ENCODE measurements at places on chromosomes 3 and 15.

DNA sequence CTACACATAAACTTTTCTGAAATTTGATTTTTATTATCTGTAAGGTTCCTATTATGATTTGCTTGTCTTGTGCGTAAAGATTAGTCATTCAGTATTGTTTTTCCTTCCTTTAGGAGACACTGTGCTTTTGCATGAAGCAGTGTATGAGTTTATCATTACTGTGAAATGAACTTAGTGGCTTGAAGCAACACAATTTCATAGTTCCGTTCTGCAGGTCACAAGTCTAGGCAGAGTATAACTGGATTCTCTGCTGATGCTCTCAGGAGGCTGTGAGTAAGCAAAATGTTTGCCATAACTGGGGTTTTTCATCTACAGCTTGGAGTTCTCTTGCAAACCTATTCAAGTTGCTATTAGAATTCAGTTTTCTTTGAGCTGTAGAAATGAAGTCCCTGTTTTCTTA lies 1136.1 kb downstream of the OTOL1 start:
- DNase-seq: no peak

- no peak for DNase-seq
Observed at GRCh38 chr3:125433091-125433534, 58.0 kb upstream of the ZNF148 start.

GRCh38 chr3:23573827-23574226 lies 231.9 kb upstream of the UBE2E1 start:
- no peak for DNase-seq

- DNase-seq: no peak
Observed at GRCh38 chr15:98611808-98612207, 36.5 kb upstream of the IGF1R start.

DNA sequence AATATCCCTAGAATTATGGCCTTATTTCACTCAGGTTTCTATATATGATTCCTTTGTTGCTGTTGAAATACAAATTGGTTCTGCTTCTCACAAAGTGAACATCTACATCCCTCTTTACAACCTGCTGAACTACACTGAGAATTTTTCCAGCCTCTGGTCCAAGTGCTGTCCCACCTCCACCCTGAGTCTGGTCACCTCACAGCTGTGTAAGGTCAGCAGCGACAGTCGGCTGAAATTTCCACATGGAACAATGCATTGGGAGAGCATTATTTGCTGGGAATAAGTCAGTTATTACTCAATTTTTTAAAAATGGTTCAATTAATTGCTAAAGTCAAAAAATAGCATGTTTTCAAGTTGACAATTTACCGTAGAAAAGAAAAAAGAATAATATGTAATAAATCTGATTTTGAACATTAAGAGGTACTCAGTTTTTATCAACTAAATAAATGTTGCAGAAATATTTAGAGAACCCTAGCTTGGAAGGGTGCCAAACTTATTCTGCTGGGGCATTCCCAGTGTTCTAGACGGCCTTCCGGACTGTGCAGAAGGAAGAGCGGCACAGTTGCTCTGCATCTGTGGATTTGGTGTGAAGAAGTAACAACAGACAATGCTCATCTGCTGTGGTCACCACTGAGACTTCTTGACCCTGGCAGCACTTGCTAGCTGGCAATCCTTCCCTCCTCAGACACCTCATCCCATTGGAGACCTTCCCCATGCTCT lies 1.8 kb downstream of the HCLS1 start:
- DNase-seq: no peak

DNA sequence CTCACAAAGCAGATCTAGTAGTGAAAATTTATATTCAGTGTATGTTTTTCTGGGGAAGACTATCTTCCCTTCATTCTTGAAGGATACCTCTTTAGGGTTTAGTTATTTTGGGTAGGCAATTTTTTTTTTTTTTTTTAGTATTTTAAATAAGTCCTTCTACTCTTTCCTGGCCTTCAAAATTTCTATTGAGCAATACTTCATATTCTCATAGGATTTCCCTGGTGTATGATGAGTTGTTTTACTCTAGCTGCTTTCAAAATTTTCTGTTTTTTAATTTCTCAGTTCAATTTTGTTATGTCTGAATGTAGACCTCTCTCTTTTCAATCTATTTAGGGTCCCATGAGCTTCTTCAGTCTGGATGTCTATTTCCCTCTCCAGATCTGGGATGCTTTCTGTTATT lies 74.3 kb upstream of the PLSCR4 start:
- no peak for DNase-seq

DNA sequence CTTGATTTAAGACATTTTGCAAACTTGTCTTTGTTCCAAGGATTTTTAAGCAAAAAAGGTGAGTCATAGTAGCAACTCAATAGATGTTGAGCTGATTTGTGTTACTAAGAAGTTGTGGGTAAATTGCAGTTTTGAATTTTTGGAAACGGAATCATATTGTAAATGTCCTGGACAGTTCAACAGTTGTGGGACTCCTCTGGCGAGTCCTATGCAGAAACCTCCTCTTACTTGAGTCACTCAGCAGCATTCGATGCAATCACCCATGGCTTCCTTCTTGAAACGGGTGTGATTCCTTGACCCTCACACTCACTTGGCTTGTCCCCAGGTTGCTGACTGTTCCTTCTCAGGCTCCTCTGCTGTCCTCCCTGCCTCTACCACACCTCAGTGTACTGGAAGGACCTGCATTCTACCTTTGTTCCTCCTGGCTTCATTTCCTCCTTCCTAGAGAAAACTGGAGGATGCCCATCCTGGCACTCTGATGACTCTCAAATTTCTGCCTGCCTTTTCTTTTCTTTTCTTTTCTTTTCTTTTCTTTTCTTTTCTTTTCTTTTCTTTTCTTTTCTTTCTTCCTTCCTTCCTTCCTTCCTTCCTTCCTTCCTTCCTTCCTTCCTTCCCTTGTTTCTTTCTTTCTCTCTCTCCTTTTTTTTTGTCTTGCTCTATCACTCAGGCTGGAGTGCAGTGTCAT lies 52.8 kb upstream of the DGKG start:
- no peak for DNase-seq

GRCh38 chr3:10173926-10174435 lies 9.3 kb downstream of the IRAK2 start:
- no peak for DNase-seq

DNA sequence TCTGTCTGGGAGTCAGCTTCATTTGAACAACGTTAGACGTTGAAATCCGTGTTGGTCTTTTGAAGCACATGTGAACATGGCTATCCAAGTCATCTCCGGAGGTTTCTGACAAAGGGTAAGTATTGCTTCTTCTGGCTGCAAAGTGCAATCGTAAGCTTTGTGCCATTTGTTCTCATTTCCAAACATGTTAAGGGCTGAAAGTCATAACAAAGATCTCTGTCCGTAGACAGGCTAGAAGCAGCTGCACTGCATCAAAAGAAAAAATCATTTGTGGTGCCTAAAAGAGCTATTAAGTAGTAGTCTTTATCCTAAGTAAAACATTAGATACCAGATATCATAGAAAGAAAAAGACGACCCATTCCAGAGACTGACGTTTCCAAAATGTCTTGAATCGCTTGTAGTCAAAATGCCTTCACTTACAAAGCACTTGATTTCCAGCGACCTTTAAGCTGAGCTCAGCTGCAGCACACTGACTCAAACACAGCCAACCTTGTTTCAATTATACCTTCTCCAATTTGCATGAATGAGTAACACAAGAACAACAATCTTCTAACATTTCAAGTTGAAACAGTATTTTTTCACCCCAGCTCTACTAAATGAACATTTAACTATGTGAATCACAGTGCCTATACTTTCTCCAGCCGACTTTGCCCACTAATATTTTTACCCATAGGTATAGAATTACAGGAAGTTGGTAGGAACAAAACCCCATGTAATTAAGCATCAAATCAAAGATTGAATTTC lies 76.6 kb downstream of the NEDD4 start:
- no peak for DNase-seq

- DNase-seq: no peak
Observed at GRCh38 chr3:197317250-197317963, 19.0 kb upstream of the DLG1 start.

DNA sequence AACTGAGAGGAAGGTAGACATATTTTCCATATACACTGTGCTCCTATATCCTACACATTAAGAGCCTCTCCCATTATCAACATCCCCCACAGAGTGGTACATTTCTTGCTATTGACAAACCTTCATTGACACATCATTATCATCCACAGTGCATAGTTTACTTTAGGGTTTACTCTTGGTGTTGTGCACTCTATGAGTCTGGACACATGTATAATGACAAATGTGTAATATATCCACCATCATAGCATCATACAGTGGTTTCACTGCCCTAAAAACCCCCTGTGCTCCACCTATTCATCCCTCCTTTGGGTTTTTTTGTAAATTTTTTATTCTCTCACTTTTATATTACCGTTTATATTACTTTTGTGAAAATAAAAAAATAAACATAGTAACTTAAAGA lies 22.2 kb upstream of the CLDN18 start:
- no peak for DNase-seq

DNA sequence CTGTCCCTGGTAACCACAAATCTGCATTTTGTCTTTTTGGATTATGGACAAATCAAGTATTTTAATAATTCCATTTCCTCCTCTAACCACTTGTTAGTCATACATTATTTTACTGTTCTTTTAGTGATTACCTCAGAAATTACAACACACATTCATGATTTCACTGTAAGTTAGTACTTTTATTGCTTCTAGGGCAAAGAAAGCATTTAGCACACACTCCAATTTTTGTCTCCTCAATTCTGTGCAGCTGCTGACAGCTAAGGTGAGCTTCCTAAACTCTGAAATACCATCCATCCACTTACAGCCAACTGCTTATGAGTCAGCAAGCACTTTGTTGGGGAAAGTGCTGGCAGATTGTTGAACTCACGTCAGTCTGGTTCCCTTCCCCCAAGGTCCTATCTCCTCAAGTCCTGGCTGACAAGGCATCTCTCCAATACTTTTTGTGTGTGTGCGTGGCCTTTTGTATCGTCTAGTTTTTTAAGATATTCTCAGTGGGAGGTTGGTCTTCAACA lies 49.4 kb upstream of the TNFAIP8L3 start:
- DNase-seq: no peak

DNA sequence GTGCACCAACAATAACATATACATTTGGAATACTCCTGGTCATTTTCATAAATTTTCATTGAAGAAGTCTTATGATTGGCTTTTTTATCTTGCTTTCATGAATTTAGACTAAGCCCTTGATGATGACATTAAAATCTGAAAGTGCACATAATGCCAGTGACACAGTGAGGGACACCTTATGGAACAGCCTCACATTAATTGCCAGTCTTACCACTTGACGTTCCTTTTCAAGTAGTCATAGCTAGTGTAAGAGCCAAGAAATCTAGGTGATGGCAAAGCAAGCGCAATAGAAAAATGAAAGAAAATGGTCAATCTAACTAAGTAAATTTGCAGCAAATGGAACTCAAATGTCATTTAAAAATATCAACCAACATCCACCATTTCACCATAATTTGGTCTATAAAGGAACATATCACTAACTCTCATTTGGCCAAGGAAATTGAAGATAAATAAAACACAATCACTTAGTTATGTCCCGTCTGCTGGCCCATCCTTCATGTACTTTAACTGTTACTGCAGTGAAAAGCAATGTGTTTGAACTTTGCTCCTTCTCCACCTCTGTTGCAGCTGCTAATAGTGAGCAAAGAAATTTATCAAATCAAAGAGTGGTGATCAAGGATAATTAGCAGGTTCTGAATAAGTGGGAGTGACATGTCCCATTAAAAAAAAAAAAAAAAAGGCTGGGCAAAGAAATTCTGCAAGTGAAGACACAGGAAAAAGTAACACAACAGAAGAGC lies 110.0 kb downstream of the TJP1 start:
- no peak for DNase-seq

GRCh38 chr15:75350601-75351361 lies 3.9 kb downstream of the NEIL1 start:
- no peak for DNase-seq

DNA sequence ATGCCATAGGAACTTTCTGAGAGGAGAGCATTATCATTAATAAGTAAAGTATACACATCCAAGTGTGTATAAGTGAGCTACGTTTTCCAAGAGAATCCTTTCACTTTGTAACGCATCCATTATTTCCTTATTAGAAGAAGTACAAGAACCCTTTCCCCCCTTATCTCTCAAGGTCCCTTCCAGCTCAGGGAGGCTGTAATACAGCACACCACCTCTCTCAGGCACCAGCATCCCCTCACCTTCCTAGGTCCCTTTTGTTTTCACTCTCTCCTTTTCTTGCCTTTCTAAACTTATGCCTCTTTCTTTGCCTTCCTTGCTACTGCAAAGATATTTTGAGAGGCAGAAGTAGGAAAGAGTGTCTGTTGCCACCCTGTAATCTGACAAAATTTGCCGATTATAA lies 446.0 kb downstream of the GRM7 start:
- no peak for DNase-seq

GRCh38 chr15:85047271-85047948 lies 65.8 kb downstream of the PDE8A start:
- peak; percentile 12 for DNase-seq

- no peak for DNase-seq
Observed at GRCh38 chr15:75023872-75024636, 664 bp downstream of the PPCDC start.

DNA sequence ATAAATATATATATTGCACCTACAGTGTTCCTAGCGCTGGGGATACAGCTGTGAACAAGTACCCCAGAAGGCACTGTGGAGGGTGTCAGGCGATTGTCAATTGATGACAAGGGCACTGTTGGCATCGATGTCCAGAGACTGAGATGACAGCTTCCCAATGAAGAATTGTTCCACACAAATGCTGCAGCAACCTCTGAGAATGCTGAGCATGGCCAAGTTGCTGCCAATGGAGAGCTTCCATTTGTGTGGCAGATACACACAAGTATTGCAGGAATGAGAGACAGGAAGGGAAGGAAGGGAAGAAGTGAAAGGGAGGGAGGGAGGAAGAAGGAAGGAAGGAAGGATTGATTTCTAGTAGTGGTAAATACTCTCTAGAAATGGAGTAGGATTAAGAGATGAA lies 21.9 kb downstream of the LRTM1 start:
- DNase-seq: no peak

GRCh38 chr15:96804754-96805153 lies 474.3 kb downstream of the NR2F2 start:
- DNase-seq: no peak

All from naive thymus-derived CD8-positive, alpha-beta T cell (primary cell).